ENCODE measurements at places on chromosomes 3 and 15.

- no peaks in the 10 kb centered on the region for H3K27me3 ChIP-seq
- H3K27ac ChIP-seq = no peak overlapping the region
- H3K4me1 ChIP-seq = no peaks in the 10 kb centered on the region
- no peaks in the 10 kb centered on the region for H3K36me3 ChIP-seq
- no peak for DNase-seq
- H3K4me3 ChIP-seq = no peak overlapping the region
These were observed 30.1 kb upstream of the ADAMTS7 start for GRCh38 chr15:78841376-78841706.

DNA sequence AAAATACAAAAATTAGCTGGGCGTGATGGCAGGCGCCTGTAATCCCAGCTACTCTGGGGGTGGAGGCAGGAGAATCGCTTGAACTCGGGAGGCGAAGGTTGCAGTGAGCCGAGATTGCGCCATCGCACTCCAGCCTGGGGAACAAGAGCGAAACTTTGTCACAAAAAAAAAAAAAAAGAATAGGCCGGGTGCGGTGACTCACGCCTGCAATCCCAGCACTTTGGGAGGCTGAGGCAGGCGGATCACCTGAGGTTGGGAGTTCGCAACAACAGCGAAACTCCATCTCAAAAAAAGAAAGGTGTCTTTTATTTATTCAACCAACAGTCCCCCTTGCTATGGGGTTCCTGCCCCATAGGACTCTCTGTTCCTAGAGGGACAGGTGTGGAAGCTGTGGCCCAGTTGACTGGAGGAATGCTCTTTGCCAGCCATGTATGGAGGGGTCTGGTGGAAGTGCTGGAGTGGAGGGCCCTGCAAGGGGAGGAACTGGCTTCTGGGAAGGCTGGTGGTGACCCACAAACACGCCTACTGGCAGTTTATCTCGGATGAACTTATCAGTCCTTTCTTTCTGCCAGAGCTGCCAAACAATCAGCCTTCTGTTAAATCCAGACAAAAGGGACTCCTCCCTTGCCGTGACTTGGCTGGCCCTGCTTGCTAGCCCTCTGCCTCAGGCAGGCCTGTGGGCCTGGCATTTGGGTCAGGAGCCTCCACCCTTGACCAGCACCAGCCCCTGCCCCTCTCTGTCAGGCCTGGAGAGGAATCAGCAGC, 4.6 kb upstream of the DAG1 start:
- H3K4me3 ChIP-seq = no peak overlapping the region
- no peaks in the 10 kb centered on the region for H3K27me3 ChIP-seq
- no peak overlapping the region for H3K27ac ChIP-seq
- DNase-seq = no peak

DNA sequence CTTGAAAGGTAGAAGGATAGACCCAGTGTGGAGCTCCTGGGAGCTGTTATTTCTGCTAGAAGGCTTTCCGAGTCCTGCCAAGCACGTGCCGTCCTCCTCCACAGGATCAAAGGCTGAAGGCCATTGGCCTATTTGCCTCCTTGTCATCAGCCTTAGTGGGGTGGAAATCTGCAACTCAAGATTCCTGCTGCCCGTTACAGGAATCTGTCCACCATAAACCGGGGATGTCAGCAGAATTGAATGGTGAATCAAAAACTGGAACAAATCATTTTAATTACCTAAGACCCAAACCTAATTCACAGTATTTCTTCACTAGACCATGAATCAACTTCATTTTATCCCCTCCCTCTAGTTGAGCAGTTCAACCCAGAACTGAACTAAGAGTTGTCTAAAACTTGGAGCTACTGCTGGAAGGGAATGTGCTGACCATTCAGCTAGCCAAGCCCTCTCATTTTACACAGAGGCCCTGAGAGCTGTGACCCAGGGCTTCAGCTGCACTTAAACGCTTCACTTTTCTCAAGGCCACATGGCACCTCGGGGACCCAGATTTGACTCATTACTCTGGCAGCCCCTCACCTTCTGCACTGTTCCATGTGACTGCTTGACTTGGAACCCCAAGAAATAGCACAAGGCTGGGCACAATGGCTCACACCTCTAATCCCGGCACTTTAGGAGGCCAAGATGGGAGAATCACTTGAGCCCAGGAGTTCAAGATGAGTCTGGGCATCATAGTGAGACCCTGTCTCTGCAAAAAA, 36.8 kb upstream of the KIF23 start:
- H3K4me3 ChIP-seq = no peak overlapping the region
- no peak for DNase-seq
- H3K27me3 ChIP-seq = peaks cover 23% of the 10 kb centered on the region
- H3K4me1 ChIP-seq = no peaks in the 10 kb centered on the region

DNA sequence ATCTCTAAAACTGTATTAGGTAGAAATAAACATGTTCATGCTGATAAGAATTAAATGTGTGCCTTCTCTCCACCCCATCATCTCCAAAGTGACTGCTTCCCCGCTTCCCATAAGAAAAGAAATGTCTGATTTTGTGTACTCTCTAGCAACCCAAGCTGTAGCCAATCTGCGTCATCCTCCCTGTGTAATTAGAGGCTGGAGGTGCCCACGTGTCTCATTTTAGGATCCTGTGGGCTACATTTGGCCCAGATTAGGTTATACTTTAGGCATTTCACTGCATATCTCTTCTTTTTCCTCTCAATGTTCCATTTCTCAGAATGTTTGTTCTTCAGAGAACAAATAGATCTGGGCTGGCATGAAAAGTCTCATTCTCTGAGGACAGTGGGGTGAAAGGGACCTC, 19.3 kb upstream of the ZNF148 start:
- H3K36me3 ChIP-seq = no peaks in the 10 kb centered on the region
- no peaks in the 10 kb centered on the region for H3K4me1 ChIP-seq
- no peak overlapping the region for H3K4me3 ChIP-seq
- no peak overlapping the region for H3K27ac ChIP-seq

DNA sequence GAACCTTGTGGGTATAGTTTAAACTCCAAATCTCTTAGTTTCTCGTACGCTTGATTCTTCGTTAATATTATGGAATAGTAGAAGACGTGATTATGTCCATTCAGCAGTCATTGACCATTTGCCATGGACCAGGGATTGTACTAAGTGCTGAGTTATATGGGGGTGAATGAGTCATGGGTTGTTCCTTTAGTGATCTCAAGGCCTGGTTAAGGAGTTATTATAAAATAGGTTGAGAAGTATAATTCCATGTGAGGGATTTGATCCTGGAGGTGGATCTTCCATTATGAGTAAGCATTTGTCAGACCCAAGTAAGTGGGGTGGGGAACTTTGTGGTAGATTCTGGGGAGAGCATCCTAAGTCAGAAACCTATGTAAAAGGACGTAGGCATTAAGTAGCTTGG, 15.4 kb downstream of the NR2C2 start:
- no peak for DNase-seq
- no peaks in the 10 kb centered on the region for H3K27me3 ChIP-seq
- no peaks in the 10 kb centered on the region for H3K4me1 ChIP-seq
- H3K4me3 ChIP-seq = no peak overlapping the region
- peaks cover 19% of the 10 kb centered on the region for H3K36me3 ChIP-seq

DNA sequence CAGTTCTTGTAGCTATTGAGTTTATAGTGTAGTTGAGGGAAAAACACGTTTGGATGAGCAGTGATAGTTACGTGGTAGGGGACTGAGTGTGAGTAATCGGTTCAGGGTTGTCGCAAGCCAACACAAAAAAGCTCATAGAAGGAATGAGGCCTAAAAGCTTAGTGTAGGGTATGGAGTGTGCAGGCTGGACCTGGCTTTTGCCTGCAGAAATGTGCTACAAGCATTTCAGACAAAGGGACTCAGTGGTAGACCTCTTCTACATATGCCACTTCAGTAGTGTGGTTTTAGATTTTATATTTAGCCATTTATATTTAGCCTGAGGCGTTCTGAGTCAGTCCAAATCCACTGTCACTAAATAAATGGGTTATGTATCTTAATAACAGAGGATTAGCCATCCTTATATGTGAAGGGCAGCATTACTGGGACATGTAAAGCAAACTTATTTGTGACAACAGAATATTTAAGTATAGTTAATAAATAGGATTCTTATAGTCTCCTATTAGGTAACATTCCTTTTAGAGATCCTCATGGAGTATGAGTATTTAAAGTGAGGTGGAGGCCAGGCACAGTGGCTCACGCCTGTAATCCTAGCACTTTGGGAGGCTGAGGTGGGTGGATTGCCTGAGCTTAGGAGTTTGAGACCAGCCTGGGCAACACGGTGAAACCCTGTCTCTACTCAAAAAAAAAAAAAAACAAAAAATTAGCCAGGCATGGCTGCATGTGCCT, 21.8 kb downstream of the ATP2C1 start:
- H3K27ac ChIP-seq = no peak overlapping the region
- no peaks in the 10 kb centered on the region for H3K27me3 ChIP-seq
- H3K4me3 ChIP-seq = no peak overlapping the region
- H3K36me3 ChIP-seq = peaks cover 6% of the 10 kb centered on the region
- no peaks in the 10 kb centered on the region for H3K4me1 ChIP-seq
- DNase-seq = no peak

Measured in mesenchymal stem cell (in vitro differentiated cells and primary cell).